ENCODE measurements at places on chromosomes 2 and 18.

DNA sequence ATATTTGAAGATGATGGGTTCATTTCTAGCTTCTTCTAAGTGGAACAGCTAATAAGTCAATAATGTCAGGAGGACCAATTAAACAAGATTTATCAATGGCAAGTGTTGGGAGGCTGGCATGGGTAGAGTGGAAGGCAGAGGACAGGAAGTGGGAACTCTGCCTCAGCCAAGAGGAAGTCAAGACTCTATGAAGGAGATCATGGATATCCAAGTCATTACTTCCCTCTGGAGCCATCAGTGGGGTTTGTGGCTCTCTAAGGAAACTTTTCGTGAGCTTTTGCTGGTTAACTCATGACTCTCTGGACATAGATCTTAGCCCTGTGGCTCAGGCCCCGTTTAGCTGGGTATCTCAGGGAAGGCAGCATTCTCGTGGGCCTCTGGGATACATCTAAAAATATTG is 410.4 kb upstream of the ID2 start:
- no peak for DNase-seq

DNA sequence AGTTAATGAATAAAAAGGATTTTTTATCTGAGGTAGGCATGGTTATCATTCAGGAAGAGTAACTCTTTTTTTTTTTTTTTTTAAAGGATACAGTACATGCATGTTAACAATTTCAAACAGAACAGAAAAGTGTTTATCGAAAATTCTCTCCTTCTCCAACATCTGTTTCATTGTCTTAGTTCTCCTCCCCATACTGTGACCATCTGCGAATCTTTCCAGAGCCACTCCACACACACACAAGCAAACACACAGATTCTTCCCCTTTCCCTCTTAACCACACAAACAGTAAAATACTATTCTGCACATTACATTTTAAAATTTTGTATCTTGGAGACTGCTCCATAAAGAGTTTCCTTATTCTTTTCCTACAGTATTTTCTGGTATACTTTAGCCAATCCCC is 38.0 kb downstream of the NPC1 start:
- DNase-seq: no peak

GRCh38 chr2:76270096-76270710 is 559.5 kb upstream of the GCFC2 start:
- DNase-seq: no peak

DNA sequence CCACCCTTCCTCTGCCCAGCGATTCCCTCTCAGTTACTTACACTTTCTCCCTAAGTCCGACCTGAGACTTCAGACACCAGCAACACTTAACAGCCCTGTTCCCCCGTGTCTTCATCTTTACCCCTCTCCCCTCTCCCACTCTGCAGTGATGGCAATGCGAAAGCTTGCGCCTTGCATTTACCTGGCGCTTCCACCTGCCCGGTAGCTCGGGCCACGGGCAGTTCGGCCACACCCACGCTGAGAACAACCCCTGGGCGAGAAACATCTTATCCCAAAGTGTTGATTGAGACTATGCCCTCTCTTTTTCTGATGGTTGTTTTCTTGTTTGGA is 558 bp downstream of the DNAJC10 start:
- no peak for DNase-seq

DNA sequence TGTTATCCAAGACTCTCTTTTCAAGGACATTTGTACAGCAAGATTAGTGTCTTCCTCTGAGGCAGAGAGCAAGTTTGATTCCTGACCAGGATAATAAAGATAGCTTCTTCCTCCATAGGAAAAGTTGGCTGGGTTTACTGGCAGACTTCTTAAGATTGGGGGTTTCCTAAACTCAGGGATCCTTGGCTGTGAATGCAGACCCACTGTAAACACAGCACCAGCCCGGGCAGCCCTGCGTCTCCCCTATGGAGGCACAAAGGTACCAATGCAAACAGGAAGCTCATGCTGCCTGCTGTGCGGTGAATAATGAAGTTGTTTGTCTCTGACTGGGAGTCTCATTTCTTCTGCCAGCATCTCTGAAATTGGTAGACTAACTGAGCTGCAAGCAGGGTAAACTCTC is 96.2 kb upstream of the ARHGAP28 start:
- no peak for DNase-seq

Measured in stimulated activated CD8-positive, alpha-beta memory T cell treated with anti-CD3 and anti-CD28 coated beads, Interleukin-2, amount 100 ng/mL, for 1 hour (primary cell).